ENCODE measurements at places on chromosomes 13 and 19.

DNA sequence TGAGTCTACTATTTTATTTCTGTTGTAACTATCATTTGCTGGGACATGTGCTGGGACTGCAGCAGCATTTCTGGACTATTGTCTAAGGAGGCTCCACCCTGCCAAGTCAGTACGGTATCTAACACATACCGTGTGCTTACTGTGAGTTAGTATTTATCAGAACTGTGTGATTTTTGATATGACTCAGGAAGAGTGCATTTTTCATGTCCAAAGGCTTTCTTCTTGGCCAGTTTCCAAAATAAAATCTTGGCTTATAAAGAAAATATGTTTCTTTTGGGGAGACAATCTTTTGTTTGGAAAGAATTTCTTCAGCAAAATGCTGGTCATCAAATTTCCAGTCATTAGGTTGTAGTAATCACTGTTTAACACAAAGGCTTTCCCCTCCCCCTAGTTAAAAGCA lies 11.6 kb downstream of the PARP4 start:
- no peak for DNase-seq

GRCh38 chr13:111975539-111976473 lies 91.1 kb upstream of the SOX1 start:
- DNase-seq = peak; percentile 32

- no peak for DNase-seq
These were observed 457.3 kb downstream of the EFNB2 start for GRCh38 chr13:106078191-106078590.

DNA sequence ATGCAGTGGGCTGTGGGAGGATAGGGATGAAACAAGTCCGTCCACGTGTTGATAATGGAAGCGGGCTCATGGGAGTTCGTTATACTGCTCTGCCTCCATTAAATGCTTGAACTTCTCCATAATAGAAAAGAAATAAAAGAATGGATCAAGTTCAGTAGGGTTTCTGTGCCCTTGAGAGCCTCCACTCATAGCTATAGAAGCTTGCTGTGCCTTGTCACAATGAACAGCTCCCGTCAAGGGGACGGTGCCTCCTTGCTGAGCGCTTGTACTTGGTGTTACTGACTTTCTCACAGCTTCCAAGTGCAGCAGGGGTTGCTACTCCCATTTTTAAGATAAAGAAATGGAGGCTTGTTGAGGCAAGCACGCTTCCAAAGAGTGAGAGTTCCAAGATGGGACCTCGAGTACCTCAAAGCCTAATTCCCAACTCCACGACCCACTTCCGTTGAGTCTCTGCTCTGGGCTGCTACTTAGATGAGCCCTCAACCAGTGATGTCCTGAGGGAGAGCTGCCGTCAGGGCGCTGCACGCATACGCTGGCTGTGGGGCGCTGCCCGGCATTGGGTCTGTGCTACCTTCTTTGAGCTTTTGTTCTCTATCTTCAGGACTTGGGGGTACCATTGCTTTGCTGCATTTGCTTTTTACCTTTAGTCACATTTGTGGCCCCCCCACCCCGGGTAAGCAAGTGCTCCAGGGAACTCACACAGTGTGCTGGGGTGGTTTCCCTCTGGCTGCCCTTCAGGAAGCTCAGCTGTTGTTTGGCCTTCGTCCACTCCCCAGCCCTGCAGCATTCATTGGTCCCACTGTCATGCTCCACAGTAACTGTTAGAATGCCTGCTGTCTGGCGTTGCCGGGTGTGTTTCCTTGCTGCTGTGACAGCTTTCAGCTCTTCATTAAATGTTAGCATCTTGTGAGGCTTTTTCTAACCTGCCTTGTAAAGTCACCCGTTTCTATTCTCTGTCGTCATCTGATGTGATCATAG lies 9.5 kb downstream of the SNRNP70 start:
- no peak for DNase-seq

- no peak for DNase-seq
These were observed 18.7 kb downstream of the CD70 start for GRCh38 chr19:6572217-6572616.

- DNase-seq = no peak
These were observed 86.4 kb upstream of the MCF2L start for GRCh38 chr13:112882555-112883024.

GRCh38 chr19:17243211-17243829 lies 2.4 kb downstream of the NR2F6 start:
- peak; percentile 52 for DNase-seq

DNA sequence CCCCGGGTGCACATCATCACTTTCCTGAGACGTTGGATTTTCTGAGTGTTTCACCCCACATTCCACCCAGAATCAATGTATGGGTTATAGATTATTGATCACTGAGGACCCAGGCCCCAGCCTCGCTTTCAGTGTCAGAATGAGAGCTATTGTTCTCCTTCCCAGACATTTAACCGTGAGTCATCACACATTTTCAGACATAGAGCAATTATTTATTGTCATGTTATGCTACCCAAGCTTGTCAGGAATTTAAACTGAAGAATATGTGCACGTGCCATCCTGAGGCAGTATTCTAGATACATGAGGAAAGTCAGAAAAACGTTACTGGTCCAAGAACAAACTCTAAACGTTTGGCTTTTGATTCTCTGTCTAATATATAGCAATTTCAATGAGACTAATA lies 276.6 kb upstream of the ZNF507 start:
- no peak for DNase-seq

- DNase-seq = no peak
These were observed 7.8 kb downstream of the ZNF600 start for GRCh38 chr19:52778811-52779210.

- no peak for DNase-seq
These were observed 2.1 kb downstream of the SLC27A5 start for GRCh38 chr19:58509731-58510083.

GRCh38 chr13:90751026-90751425 lies 596.5 kb upstream of the MIR17HG start:
- DNase-seq = peak; percentile 5

DNA sequence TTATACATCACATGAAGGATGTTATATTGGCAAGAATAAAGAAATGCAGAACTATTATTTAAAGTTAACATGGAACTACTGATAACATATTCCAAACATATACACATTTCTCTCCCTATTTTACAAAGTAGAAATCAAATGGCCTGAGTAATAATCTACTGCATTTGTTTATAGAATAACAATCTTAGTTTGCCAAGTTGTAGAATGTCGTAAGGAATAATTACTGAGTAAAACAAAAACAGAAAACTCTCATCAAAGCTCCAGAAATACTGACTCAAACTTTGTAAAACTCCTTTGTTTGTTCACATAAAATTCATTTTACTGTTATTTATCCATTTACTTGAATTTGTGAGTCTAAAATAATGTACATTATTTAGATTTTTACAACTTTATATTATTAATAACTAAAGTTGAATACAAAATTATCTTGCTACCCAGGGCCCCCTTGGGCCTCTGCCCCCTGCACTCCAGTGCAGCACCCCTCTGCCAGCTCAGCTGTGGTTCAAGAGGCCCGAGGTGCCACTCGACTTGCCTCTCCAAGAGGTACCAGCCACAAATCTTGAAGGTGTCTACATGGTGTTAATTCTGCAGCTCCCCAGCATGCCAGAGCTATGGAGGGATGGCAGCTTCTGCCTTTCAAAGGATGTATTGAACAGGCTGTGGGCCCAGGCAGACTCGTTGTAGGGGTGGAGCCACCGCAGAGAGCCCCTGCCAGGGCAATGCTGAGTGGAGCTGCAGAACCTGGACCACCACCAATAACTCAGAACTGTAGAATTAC lies 2819.7 kb downstream of the PCDH9 start:
- DNase-seq = no peak

DNA sequence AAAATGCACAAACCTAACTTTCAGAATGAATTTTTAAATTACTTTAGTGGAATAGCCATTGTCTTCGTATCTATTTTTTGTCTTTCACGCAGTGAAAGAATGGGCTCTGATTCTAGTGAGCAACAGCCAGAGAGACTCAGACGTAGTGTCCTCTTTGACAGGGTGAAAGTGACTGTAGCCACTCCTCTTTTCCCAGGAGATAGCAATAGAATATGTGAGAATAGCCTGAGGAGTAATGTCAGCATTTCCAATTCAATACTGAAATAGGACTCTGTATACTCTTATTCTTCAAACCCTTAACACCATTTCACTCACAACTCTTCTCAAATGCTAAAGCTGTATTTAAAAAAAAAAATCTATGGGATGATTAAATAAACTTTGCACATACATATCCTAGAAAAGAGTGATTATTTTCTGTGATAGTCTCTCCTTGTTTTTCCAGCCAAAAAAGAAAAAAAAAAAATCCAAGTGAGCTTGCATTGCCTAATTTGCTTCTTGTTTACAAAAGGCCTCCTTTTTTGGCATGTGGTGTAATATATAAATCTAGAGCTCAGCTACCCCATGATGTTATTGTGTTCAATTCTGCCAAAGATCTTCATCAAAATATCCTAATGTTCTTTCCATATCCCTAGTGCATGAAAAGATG lies 626.1 kb upstream of the SLITRK6 start:
- DNase-seq = no peak

DNA sequence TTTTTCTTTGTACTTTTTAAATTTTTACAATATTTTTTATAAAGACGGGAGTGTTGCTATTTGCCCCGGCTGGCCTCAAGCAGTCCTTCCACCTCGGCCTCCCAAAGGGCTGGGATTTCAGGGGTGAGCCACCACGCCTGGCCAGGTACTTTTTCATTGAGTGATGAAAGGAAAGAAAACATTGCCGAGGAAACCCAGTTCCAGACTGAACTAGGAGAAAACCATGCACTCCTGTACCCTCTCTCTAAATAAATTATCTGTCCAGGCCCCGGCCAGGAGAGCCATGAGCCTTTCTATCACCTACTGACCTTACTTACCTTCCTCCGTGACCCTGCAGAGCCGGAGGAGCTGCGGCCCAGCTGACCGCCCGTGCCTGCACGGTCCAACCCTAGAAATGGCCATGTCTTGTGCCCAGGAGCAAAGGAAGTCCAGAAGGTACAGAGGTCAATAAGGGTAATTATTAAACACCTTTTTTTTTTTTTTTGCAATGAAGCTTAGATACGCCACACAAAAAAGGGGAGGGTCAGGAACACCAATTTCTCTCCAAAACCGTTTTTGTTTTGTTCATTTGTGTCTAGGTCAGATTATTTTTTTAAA lies at the start of gene SLC7A9:
Gene SLC7A9 (minus strand): TSS at position 399 of the 597 bp plus-strand sequence. CDS start 1,233 bp downstream, outside the sequence.
- DNase-seq = no peak

- no peak for DNase-seq
These were observed 3.7 kb upstream of the ARHGEF7 start for GRCh38 chr13:111111376-111111937.

- DNase-seq = no peak
These were observed 316.9 kb downstream of the FGF9 start for GRCh38 chr13:21987793-21988192.

- DNase-seq = no peak
These were observed 79.6 kb downstream of the LACC1 start for GRCh38 chr13:43959291-43959690.

DNA sequence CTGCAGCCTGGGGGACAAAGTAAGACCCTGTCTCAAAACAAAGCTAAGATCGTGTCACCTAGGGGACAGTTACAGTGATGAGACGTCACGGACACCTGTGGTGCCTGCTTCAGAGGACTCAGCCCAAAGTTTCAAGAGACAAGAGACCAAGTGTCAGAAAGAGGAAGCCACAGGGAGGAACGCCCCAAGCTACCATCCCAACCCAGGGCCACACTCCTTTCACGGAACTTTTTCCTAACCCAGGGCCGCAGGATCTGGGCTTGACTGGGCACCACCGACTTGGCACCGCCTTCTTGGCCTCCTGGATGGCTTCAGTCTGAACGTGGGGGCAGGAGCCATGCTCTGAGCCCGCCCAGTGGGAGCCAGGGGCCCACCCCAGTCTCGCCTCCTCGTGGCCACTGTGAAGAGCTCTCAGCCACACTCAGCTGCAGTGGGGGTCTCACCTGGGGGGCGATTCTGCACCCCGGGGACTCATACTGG lies 8.5 kb downstream of the MOB3A start:
- peak; percentile 12 for DNase-seq

GRCh38 chr13:99119656-99120055 lies 81.0 kb upstream of the UBAC2 start:
- no peak for DNase-seq

DNA sequence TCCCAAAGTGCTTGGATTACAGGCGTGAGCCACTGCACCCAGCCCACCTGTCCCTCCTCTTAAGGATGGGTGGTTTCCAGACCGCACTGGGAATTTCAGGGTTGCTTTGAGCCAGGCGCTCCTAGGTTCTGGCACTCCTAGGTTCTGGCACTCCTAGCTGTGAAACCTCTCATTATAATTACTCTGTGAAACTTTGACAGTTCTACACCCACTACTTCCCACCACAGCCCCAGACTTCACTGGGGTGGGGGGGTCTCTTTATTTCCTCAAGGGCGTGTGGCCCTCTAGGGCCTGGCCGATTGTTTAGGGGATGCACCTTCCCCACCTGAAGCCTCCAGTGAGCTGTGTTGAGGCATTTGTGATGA lies 2.3 kb upstream of the ADAMTS10 start:
- no peak for DNase-seq

DNA sequence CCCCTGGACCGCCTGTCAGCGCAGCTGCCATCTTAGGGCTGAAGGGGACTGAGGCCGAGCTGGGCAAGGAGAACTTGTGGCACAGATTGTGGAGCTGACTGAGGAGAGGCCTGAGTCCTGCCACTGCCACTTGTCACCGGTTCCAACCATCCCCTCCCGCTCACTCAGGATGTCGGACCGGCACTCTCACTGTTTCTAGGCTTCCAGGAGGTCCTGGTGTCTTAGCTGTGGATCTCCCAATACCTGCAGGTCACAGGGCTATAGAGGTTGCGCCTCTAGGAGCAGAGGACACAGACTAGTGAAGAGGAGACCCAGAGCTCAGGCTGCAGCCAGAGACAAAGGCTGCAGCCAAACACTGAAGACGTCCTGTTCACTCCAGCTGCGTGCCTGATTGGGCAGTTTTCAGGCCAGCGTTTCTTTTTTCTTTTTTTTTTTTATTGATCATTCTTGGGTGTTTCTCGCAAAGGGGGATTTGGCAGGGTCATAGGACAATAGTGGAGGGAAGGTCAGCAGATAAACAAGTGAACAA lies 15.3 kb upstream of the ZNF486 start:
- no peak for DNase-seq

- no peak for DNase-seq
These were observed 844.6 kb downstream of the SLITRK6 start for GRCh38 chr13:84954636-84955035.

DNA sequence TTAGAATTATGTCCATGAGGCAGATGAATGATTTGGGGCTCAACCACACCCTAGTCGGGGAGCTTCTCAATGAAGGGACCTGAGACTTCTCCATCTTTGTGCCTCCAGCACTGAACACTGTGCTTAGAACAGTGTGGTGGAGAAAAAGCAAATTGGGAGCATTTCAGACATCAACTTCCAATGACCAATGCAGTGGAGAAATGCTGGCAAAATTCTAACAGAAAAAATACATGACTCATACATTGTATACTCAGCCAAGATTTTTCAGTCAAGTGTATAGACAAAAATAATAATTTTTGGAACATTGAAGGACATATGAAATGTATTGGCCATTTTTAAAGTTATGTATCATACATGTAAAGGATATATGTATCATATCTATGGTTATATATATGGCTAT lies 134.7 kb downstream of the FGF14 start:
- no peak for DNase-seq

- no peak for DNase-seq
These were observed 66.0 kb upstream of the FREM2 start for GRCh38 chr13:38620876-38621275.
